Astrocyte of the hippocampus (primary cell): ENCODE measurements at places on chromosomes 3 and 15.

GRCh38 chr15:43538091-43538490, 20.7 kb downstream of the MAP1A start:
- DNase-seq: no peak

DNA sequence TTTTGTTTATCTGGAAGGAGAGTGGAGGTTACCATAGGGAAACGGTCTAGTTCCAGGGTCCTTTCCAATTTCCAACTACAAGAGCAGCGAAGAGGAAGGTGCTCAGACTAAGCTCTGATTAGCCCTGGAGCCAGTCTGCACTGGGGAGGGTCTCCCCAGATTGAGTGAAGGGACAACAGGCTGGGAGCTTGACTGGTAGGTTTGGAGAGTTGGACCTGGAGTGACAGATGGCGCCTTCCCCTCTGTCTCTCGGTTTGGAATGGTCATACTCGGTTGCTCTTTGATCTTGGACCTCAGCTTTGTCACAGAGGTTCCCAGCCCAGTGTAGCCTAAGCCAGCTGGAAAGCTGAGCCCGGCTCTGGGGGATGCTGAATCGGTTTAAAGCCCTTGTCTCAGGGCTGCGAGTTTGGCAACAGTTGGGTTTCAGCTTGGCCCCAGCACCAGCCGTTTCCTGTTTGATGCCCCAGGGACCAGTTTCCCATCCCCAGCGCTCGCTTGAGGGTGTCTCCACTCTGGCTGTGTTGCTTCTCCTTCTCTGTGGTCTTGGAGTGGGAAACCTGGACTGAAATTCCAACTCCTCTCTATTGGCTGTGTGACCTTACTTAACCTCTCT, 53.1 kb upstream of the ULK4 start:
- peak; percentile 45 for DNase-seq

DNA sequence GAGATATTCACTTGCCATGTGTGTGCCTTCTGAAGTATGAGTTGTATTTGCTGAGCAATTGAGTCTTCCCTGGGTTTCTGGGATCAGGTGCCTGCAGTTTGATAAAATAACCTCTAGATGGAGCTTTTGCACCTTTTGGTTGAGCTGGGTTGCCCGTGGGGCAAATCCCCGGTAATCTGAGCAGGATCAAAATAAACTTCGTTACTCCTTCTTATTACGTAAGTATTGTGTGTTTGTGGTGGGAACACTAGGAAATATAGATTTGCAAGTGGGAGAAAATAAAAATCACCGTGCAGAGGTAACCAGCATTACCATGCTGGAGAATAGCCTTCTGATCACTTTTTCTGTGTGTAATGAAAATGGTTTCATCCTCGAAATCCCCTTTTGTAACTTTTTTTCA, 277.4 kb upstream of the NR2E3 start:
- peak; percentile 36 for DNase-seq

DNA sequence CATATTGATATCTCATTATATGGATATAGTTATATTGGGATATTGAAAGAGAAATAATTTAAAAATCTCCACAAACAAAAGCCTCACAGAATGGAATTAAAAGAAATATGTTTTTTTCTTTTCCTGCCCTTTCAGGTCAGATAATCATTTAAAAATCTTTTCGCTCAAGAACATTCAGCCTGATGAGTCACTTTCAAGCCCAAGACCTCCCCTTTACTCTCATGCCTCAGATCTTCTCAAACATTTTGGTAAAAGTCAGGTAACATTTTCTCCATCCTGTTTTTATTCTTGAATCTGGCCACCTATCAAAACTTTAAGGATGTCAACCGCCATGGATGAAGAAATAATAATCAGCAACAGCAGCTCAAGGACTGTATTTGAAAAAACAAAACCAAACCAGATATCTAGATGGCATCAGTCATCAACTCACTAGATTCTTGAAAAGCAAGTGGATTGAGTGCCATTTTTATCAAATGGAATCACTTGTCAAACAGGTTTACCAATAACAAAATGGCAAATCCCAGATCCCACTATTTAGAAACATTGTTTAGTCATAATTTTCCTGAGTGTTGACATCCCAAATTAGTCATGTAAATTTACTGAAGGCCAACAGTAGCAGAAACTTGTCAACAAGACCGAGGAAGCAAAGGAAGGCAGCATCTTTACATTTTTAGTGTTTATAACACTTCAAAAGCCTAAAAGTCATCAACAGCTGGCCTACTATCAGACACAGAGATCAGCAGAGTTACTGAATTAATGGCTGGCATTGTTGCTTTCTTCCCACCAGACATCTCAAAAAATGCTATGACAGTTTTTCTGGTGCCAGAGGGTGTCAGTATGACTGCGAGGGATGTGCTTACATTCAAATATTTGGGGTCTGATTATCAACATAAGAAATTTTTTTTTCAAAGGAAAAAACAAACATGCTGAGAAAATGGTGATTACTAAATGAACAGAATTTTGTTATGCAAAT, 444.7 kb downstream of the MAGI1 start:
- DNase-seq: no peak

DNA sequence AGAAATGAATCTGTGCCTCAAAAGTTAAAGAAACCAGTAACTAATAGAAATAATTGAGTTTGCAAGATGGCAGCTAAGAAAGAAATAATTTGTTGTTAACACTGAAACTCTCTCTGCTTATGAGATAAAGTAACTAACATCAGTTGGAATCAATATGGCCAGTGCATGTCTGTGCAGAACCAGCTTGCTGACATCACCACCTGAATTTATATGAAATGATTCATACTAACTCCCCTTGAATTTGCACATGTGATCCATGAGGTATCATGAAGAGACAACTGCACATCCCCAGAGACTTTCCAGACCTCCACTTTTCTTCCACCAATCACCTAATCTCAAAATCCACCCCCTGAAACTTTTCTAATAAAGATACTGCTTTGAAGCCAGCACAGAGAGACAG, 10.3 kb upstream of the SLC25A38 start:
- DNase-seq: no peak

DNA sequence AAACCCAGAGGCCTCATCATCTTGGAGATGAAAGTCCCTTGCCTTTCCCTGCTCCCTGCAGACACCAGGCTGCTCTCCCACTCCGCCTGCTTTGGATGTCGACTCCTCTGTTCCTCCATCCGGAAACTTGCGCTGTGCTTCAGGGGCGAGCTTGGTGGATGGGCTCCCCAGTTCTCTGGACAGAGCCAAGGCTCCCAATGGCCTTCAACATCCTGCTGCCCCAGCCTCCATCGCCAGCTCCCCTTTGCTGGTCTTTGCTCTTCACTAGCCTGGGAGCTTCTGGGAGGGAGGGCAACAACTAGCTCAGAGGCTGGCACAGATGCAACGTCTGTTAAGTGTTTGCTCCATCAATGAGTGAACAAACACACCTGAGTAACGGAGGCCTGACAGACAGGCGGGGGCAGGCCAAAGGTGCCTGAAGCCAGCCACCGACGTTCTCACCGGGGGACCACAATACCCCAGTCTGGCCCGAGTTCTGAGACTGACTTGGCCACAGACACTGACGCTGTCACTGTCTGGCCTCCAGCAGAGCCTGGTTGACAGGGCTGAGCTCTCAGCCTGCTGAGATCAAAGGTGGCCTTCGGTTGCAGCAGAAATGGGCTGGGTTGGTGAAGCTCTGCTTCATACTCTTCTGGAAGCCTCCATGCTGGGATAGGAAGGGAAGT, 39.0 kb downstream of the RGMA start:
- no peak for DNase-seq

- DNase-seq: no peak
Observed at GRCh38 chr15:48409623-48410022, 78.4 kb downstream of the DUT start.

GRCh38 chr15:52349052-52349700, 53.6 kb upstream of the MYO5C start:
- DNase-seq: peak; percentile 53

DNA sequence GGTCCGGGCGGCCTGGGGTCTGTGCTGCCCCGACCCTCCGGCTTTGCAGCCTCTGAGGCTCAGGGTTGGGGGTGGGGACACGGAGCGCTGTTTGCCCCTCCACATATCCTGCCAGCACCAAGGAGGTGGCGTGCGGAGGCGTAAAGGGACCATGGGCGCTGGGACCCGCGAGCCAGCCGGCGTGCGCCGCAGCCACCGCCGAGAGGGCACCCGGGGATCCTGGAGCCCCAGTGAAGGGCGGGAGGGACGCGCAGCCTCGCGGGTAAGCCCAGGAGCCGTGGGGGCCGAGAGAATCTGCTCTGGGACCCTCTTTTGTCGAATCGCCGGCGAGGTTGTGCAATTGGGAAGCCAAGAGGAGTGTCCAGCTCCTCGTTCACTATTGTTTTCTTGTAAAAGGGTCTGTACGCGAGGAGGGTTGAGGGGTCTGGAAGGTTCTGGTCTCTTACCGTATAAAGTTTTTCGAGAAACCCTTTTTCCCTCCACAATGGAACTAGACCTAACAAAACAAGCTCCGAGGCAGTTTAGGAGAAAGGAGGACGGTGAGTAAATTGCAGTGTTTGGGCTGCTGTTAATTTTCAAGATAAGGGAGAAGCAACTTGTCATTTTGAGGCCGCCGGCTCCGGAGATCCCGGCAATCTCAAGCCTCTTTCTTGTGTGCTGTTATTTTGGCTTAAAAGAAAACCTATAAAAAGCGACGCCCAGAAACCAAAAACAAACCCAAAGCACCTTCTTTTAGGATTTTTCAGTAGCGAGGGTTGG, 29.9 kb upstream of the ST3GAL6 start:
- DNase-seq: peak; percentile 59

DNA sequence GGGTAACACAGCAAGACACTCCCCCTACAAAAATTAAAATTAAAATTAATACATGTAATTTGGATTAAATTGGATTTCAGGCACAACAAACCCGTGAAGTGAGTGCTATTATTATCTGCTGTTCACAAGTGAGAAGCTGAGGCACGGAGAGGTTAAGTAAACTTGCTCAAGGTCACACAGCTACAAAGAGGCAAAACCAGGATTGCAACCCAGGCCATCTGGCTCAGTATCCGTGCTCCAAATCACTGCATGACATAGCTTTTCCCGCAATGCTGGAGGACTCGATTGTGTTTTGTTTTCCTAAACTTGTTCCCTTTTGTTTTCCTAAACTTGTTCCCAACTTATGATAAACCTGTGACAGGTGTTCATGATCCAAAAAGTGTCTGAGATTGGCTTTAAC, 19.9 kb upstream of the C15orf39 start:
- no peak for DNase-seq

DNA sequence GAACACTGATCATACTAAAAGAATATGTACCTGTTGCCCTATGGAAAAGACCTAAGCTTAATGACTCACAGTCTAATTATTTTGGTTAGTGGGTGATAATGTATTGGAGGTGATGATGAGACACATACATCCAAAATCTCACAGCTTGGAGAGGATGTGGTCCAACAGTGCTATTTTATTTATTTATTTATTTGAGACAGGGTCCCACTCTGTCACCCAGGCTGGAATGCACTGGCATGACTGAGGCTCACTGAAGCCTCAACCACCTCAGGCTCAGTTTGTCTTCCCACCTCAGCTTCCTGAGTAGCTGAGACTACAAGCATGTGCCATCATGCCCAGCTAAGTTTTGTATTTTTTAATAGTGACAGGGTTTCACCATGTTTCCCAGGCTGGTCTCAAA, 35.0 kb downstream of the LPP start:
- DNase-seq: no peak

DNA sequence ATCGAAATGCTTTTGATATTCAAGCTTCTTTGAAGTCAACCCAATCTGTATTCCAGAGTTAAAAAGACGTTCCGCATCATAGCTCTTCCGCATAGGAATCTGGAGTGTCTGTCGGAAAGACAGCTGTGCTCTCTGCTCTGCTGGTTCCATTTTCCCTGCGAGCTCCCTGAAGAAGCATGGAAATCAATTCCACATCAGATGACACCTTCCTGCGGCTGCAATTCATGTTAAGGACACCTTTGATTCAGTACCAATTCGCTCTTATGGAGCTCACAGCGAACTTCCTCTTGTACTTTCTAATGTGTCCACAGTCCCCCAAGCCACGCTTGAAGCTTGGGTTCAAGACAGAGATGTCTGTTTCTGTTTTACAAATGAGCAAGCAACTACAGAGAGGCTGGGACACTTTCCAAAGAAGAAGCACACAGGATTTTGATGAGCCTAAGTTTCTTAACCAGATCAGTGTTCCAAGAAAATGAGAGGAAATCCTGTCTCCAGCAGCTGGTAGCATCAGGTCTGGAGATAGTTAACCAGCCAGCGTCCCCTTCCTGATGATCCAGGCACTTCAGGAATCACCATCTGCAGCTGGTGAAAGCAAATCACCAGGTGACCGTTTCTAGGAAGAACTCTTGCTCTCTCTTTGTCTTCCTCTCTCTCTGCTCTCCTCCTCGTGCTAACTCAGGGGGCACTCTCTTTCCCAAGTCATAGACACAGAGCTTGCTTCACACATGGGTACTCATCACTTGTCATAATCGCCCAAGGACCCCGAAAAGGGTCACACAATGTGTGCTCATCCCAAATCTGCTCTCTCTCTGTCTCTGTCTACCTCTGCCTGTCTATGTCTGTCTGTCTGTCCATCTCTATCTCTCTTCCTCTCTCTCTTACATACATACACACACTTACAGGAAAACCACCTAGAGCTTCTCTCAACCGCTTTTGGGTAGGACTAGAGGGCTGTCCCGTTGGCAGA, 281.8 kb downstream of the FAM43A start:
- no peak for DNase-seq

GRCh38 chr3:157786211-157786610, 283.0 kb upstream of the VEPH1 start:
- DNase-seq: peak; percentile 56

- DNase-seq: peak; percentile 95
Observed at GRCh38 chr15:89836267-89837133, 21.8 kb upstream of the ANPEP start.

- DNase-seq: no peak
Observed at GRCh38 chr3:36893826-36894225, 51.0 kb downstream of the TRANK1 start.

DNA sequence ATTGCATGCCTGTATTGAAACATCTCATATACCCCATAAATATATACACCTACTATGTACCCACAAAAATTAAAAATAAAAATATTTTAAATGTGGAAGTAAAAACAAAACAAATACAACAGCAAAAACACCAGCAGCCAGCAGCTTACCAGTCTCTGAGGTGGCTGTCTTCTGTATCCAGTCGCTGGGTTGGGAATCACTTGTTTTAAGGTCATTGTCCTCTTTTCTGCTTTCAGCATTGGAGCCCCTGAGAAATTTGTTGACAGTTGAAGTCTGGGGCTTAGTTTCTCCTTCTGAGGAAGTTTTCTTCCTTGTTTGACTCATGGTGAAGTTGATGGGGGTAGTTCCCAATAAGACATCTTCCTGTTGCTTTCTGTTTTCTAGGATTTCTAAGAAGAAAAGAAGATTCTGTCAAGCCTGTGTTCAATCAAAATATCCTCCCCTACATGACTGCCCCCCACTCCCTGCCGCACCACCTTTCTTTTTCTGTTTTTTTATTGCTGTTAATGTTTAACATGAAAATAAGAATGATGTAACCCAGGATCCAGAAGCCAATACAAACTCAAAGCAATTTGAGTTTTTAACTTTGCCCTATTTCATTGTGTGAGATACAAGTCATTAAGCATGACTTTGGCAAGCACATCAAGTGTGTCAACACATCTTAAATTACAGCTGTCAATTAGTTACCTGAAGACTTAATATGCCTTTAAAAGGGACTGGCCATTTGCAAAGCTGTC, at the start of gene LRRC31:
TSS of gene LRRC31 (minus strand) at position 452 of the 737 bp plus-strand sequence. CDS start at position 324, 128 bp downstream.
- no peak for DNase-seq
